T-helper 1 cell (primary cell): ENCODE measurements at places on chromosomes 4 and X.

GRCh38 chr4:85391589-85392410 is 83.2 kb upstream of the ARHGAP24 start:
- DNase-seq = no peak

- no peak for DNase-seq
Measured at GRCh38 chrX:50093625-50094024, 107.2 kb downstream of the AKAP4 start.

DNA sequence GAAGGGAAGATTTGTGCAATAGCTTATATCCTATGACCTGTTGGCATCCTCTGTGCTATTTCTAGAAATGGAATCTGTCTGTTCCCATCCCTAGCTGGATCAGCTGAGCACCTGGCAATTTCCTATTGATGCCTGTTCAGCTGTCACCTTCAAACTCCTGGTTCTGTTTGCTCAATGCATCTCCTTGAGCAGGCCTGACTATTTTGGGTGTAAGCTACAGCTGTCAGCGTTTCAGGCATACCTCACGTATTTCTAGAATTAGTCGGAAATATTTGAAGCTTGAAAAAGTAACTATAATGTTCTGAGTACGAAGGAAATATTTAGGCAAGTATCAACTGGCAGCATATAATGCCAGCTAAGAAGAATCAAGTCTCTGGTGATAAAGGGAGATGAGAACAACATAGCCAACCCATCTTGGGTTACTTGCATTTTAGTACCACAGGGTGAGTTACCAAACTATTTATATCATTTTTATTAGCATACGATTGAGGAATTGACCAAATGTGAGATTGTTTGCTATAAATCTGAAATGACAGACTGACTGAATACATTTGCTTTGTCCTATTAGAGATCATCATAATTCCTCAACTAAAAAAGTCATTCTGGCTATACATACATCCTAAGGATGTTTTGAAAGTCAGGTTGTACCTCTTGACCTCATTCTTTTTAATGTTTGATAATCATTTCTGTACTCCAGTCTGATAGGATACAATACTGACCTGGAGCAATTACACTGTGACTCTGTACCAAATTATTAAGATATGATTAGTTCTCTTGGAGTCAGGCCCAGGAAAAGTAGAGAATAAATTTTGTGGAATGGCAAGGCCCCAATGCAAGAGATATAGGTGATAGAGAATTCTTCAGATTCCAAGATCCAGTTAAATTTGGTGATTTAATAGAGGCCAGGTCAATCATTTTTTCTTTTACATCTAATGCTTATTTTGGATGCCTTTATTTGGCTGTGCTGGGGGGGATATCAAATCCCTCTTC is 36.4 kb upstream of the PLAC1 start:
- no peak for DNase-seq

GRCh38 chr4:27490315-27490714 is 629.7 kb downstream of the STIM2 start:
- DNase-seq = no peak

DNA sequence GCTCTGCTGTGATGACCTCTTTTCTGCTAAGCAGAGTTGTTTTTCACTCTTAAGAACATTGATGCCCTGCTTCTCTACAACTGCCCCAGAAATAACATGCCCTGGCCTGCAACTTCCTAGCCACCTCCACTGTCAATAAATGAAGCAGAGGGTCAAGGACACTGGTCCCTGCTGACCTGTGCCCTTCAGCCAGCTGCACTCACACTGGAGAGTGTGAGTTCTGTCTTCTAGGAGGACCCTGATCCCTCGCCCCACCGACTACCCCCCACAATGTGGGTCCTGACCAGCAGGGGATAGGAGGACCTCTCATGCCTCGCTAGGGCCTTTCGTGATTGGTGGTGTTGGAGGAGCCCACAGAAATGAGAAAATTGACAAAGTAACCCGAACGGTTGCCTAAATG is 408.1 kb upstream of the GALNT7 start:
- DNase-seq = no peak

GRCh38 chr4:35500812-35501211 is 743.5 kb downstream of the ARAP2 start:
- no peak for DNase-seq

- no peak for DNase-seq
Measured at GRCh38 chr4:77481856-77482255, 123.8 kb upstream of the CXCL13 start.

- peak; percentile 20 for DNase-seq
Measured at GRCh38 chr4:108885211-108885610, 122.4 kb upstream of the ETNPPL start.

GRCh38 chrX:44570522-44570921 is 27.9 kb upstream of the FUNDC1 start:
- no peak for DNase-seq

DNA sequence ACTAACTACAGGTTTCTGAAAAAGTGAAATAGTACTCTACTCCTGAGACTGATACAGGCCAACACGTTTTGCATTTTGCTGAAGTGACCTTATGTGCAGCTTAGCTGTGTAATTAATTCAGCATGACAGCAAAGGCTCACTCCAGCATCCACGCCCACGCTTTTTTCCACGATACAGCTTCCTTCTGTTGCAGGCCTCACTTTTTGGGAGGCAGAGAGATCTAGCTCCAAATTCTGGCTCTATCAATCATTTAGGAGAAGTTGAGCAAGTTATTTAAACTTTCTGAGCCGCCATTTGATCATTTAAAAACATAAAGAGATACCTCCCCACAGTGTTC is 160.3 kb downstream of the AFAP1 start:
- DNase-seq = no peak

GRCh38 chr4:38859501-38859900 is 2.9 kb upstream of the TLR6 start:
- no peak for DNase-seq

- no peak for DNase-seq
Measured at GRCh38 chr4:53019485-53020382, 157.6 kb downstream of the RASL11B start.

DNA sequence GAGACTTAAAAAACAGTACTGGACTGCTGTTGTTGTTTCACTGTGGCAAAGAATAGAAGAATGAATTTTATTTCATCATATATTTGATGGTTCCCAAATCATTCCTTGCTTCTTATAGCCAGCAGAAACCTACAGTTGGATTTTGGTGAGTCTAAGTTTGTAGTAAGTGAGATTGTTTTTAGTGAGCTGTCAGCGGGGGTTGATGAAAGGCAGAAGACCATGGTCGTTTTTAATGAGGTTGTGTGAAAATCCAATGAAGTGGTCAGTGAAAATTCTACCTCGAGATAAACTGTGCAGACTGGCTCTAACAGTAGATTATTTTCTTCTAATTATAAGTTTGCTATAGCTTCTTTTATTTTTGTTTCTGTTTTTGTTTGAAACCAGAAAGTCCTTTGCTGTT is 36.2 kb downstream of the ANAPC4 start:
- no peak for DNase-seq

DNA sequence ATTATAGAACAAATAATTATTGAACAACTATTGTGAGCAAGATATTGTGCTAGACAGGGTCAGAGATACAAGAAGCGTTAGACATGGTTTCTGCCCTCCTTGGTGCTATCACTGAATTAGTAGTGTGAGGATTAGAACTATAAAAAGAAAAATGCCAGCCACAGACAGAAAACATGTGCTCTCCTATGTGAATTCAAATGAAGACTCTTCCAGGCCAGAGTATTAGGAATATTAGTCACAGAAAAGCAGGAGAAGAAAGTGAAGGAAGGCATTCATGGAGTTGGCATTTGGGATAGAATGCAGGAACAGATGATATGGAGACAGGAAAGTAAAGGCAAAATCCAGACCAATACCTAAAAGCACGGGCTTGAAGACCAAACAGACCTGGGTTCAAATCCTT is 179.6 kb upstream of the TENM3 start:
- no peak for DNase-seq

GRCh38 chr4:164412246-164412645 is 341.7 kb upstream of the SMIM31 start:
- no peak for DNase-seq

DNA sequence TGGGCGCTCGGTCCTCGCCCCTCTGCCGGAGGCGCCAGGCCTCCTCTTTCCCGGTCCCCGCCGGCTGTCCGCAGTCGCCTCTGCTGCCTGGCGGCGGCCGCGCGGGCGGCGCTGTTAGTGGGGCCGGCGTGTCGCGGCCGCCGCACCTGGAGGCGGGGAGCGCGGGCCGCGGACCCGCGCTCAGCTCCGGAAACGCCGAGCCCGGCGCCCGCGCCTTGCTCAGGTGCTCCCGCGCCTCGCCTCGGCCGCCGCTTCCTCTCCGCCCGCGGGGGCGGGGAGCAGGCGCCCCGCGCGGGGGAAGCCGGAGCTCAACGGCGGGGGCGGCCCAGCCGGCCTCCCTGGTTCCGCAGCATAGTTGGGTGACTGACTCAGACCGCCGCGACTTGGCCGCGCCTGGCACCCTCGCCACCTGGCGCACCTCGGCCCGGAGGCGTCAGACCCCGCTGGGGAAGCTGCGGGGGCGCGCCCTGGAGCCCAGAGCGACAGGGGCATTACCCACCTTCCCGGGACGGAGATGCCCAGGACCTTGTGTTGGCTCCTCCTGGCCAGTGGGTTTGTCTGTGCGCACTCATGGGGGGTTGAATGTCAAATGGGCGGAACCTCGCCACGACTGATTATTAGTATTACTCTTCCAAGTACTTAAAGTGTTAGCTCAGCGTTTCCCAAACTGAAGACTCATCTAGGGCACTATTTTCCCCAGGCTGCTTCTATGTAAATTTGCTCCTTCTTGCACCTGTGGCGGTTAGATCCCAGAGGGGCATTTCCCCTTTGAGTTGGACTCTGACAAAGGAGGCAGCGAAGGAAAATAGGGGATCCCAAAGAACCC is at the start of gene ARAP2:
TSS of gene ARAP2 (minus strand) at position 258 of the 826 bp plus-strand sequence. CDS start 15,028 bp downstream, outside the sequence.
- DNase-seq = peak; percentile 61

GRCh38 chr4:15444879-15445547 is 17.2 kb downstream of the C1QTNF7 start:
- no peak for DNase-seq

DNA sequence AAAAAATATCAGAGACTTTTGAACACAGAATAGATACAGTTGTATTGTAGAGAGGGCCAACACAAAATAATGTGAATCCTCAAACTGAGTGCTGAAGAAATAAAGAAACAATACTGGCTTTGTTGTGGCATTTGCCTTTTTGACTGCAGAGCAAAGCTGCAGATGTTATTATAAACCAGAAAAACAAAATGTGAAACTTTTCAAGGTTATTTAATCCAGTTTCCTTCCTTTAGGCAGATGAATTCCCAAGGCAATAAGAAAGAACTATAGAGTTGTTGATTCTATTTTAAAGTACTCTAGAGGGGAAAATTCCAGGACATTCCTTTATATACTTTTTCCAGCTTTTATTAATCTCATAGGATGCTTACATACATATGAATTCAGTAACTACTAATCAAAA is 186.8 kb downstream of the NDST4 start:
- no peak for DNase-seq

DNA sequence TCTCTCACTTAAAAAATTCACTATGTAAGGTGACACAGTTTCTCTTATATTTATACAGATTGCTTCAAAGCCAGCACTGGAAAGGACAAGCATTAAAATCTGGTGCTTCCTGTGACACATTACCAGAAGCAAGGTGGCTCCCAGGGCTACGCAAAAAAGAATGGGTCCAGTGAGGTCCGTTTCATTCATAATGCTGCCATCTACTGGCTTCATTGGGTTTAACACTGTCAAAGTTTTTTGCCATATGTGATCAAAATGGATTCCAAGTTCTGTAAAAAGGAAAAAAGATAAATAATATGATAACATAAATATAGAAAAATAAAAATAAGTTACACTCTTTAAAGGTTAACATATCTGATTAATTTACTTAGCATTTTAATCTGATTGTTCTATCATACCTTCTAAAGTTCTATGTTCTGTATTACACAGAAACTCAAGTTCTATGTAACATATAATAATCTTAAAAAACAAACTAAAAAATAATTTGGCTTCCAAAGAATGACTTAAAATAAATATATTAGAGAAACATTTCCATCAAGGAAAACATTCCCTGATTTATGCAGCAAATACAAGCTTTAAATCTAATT is 22.1 kb downstream of the YIPF7 start:
- DNase-seq = peak; percentile 22

- no peak for DNase-seq
Measured at GRCh38 chr4:17170131-17170530, 271.7 kb upstream of the LDB2 start.

DNA sequence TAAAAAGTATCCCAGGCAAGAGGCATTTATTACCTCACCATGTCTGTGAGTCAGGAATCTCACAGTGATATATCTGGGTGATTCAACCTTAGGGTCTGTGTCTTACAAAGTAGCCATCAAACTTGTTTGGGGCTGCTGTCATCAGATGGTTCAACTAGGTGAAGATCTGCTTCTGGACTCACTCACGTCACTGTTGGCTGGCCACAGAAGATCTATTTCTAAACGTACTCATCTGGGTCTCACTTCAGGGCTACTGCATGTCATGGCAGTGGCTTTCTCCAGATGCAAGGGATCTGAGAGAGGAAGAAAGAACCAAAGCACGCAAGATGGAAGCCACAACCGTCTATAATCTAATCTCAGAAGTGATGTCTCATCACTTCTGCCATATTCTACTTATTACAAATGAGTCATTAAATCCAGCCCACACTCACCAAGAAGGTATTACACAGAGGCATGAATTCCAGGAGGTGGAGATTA is 267.8 kb upstream of the ANKRD50 start:
- DNase-seq = no peak

GRCh38 chrX:119094819-119095218 is 22.0 kb downstream of the CT47C1 start:
- DNase-seq = no peak

- DNase-seq = no peak
Measured at GRCh38 chr4:164614999-164615398, 138.9 kb upstream of the SMIM31 start.

DNA sequence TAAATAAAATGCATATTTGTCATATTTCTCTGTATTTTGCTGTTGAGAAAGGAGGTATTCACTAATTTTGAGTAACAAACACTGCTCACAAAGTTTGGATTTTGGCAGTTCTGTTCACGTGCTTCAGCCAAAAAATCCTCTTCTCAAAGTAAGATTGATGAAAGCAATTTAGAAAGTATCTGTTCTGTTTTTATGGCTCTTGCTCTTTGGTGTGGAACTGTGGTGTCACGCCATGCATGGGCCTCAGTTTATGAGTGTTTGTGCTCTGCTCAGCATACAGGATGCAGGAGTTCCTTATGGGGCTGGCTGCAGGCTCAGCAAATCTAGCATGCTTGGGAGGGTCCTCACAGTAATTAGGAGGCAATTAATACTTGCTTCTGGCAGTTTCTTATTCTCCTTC is 3.3 kb downstream of the HTT start:
- DNase-seq = no peak

DNA sequence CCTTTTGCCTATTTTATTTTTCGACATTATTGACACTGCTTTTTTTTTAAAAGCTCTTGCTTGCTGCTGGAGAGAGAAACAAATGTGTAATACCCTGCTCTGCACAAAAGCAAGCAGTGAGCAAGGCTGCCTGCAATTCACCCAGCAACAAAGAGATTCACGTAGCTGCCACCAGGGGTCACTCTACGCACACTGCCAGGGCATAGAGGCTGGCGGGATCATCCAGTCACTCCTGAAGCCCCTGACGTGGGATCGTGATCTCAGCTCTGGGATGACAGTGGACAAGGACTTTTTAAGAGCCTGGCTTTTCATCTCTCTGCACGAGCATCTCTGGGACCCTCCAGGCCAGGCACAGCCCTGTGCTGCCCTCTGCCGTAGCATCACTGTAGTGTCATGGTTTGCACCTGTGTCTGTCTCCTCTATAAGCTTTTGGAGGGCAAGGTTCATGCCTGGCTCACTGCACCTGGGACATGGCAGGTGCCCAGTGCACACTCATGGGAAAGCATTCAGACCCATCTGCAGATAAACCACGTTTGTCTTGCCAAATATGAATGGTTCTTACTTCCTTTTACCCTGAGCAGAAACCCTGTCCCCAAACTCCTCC is 19.8 kb downstream of the C4orf50 start:
- DNase-seq = peak; percentile 20

- no peak for DNase-seq
Measured at GRCh38 chr4:90220459-90220858, 93.3 kb downstream of the CCSER1 start.
